ENCODE measurements at places on chromosomes 5 and 9.
A peak's percentile ranks its signal among the peaks of the same experiment; 100 is the strongest.

GRCh38 chr5:54087436-54087835 is 222.9 kb downstream of the ARL15 start:
- peak; percentile 13 for DNase-seq

GRCh38 chr9:124248066-124248465 is 9.7 kb upstream of the NEK6 start:
- peak; percentile 15 for DNase-seq

GRCh38 chr5:147576646-147577535 is 67.0 kb upstream of the DPYSL3 start:
- DNase-seq, result peak; percentile 63

GRCh38 chr9:105127863-105128220 is 116.6 kb upstream of the SLC44A1 start:
- peak; percentile 54 for DNase-seq

DNA sequence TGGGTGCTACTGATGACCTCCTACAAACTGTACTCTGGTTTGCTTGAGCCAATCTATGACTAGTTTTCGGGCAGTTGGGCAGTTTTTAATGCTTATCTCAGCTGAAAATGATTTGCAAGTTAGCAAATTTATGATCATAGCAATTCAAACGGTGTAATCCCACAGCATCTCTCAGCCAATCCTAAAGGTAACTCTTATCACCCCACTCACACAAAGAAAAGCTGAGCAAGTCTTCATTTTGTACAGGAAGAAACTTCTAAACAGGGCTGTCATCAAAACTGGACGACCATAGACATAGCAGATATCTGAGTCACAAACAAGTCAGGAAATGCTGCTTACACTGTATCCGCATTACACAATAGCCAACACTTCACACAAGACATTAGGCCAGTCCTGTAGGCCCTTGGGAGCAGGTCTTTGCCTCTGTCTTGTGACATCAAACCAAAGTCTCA is 2.6 kb upstream of the ENC1 start:
- peak; percentile 71 for DNase-seq

- no peak for DNase-seq
Observed at GRCh38 chr9:134720136-134720753, 78.6 kb downstream of the COL5A1 start.

DNA sequence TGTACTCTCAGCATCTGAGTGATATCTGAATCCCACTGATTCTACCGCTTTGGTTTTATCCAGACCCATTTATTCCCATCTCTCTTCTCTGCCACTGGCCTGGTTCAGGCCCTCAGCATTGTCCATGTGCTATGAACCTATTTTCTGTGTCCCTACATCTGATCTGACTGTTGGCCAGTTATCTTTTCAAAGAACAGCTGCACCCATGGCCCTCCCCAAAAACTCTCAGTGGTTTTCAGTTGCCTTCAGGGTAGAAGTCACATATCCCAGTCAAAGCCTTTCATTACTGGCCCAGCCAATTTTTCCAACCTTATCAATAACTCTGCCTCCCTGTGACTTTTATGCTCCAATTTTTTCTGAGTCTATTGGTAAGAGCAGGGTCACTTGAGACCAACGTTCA is 297.0 kb downstream of the TRIM32 start:
- no peak for DNase-seq

DNA sequence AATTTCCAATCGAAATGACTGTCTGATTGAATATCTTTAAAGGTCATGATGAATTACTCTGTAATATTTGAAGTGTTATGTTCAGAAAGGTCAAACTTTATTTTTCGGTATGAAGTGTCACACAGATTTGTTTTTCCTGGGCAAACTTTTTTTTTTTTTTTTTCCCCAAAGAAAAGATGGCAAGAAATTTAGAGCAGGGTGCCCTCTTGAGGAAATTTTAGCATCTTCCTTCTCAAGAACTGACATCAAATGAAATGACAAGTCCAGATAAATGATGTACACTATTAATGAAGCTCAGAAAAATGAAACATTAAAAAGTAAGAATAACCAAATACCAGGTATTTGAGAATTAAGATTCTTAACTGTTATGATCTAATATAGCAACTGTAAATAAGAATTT is 123.6 kb downstream of the INVS start:
- DNase-seq, result peak; percentile 13

- no peak for DNase-seq
Observed at GRCh38 chr5:7589800-7590199, 193.9 kb downstream of the ADCY2 start.

DNA sequence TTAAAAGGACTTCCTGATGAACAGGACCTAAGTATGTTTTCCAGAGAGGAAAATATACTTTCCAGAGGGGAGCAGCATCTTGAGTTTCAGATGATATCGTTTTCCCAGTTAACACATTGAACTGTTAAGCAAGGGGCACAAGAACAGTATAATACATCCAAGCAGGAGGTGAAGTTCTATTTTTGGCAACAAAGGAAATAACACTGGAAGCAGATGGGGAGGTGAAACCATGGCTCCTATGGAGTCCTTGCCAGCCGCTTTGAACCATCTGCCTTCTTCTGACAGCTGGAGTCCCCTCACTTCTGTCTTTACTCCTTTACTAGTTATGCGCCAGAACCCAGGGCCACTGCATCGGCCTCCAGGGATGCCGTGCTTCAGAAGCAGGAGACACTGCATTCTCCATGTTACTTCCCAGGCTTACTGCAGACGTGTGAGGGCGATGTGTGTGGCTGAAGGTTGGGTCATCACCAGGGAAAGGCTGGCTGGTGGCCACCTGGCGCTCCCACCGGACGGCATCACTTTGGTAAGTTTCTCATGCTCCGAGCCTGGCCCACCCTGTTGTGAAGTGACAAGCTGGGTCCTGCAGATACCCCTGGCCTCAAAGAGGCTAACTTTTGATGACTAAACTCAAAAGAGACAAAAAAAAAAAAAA is 77.8 kb downstream of the TTLL11 start:
- no peak for DNase-seq

- DNase-seq, result peak; percentile 6
Observed at GRCh38 chr5:1975898-1976765, 93.4 kb upstream of the IRX4 start.

GRCh38 chr5:153802050-153802821 is 236.5 kb downstream of the FAM114A2 start:
- DNase-seq, result no peak

DNA sequence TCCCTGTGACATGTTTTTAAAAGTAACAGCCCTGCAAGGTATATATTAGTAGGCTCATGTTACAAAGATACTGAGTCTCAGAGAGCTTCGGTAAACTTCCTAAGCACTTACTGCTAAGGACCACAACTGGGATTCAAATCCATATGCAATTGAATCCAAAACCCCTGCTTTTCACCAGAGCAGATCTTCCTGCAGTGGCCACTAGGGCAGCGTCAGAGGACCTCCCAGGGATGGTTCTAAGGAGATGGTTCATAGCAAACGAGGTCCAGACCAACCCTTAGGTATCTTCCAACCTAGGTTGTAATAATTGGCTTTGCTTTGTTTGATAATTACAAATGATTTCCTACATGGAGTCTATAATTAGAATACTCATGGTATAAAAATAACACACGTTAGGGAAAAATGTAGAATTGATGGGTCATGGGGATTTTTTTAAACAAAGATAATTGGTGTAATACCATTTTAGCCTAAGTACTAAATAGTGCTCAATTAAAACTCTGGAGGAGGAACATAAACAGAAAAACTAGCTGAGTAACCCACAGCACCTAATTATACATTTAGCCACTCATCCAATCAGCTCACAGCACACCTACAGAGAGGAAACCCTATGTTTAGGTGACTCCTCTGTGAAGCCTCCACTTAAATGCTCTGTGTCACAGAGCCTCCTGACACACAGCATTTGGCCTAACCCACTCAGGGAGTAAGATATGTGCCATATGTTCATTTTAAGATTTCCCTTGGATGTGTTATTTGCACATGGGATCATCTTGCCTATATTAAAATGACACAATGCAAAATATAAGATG is 10.0 kb upstream of the CAST start:
- no peak for DNase-seq

DNA sequence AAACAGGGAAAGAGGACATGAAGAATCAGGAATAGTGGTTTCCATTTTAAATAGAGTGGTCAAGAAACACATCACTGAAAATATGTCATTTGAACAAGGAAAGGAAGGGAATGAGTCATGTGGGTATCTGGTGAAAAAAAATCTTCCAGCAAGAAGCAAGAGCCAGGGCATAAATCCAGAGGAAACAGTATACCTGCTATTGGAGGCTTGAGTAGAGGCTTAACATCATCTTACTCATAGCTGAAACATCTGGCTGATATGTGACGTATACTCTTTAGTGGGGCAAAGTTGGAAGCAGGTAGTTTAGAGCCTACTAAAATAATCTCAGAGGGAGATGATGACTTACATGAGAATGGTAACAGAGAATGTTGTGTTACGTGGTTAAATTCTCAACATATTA is 517.2 kb downstream of the CAAP1 start:
- peak; percentile 46 for DNase-seq

DNA sequence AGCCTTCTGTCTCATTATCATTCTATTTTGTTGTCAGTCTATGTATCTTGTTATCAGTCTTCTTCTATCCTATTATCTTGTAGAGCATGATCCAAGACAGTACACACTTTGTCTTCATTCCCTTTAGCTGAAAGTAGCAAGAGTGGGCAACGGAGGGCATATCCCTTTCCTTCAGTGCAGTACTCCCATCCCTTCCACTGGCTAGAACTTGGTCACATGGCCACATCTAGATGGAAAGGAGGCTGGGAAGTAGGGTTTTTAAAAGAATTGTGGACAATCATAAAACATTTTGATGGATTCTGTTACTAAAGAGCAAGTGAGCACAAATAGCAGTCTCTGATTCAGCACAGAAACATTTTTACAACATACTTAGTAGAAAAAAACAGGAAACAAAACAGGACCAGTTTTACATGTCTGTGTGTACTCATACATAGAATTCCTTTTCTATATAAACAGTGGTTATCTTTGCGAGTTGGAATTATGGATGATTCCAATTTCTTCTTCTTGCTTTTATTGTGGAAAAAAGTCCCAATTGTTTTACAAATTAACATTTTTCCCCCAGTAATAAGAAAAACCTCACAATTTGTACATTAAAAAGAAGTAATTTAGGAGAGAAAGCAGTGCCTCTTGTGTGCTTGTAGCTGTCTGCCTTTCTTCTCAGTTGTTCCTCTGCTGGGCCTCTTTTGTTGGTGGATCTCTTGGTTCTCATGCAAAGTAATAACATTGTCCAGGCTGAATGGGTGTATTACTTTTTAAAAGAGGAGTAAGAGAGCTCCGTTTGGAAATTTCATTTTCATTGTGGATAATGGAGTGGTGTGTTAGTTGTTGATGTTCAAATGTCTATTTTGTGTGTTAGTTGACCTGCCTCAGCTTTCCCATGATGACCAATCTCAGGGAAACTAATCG is 410.9 kb upstream of the TRPC7 start:
- DNase-seq, result no peak

GRCh38 chr5:138700581-138701362 is 52.5 kb upstream of the CTNNA1 start:
- no peak for DNase-seq

GRCh38 chr5:151683986-151684588 is 2.6 kb downstream of the SPARC start:
- DNase-seq, result no peak

DNA sequence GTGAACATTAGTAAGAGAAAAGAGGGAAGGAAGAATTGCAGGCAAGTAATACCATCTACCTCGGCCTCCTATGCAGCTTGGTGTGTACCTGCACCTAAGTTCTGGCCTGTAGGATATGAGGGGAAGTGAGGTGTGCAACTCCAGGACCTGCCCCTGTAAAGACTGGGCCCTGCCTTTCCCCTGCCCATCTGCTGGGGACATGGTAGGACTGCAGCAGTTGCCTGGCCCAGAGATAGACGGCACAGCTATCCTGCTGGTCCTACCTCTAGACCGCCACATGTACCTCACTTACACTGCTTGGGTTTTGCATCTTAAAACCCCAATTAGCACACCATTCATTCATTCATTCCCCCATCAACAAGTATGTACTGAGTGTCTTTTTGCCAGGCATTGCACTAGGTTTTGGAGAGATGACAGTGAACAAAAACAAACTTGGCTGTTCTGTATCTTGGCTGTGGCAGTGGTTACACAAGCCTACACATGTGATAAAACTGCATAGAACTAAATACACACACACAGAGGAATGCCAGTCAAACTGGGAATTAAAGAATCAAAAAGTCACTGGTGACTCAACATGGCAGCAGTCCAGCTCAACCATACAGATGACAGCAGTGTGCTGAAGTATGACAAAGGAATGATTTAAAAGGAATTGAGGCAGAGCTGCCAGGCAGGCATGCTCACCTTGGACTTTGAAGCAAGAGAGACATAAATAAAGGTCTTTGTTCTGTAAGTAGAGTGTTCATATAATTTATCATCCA is 23.3 kb upstream of the MGAT1 start:
- DNase-seq, result peak; percentile 64

GRCh38 chr5:79702606-79703380 is 13.2 kb downstream of the CMYA5 start:
- DNase-seq, result peak; percentile 14

DNA sequence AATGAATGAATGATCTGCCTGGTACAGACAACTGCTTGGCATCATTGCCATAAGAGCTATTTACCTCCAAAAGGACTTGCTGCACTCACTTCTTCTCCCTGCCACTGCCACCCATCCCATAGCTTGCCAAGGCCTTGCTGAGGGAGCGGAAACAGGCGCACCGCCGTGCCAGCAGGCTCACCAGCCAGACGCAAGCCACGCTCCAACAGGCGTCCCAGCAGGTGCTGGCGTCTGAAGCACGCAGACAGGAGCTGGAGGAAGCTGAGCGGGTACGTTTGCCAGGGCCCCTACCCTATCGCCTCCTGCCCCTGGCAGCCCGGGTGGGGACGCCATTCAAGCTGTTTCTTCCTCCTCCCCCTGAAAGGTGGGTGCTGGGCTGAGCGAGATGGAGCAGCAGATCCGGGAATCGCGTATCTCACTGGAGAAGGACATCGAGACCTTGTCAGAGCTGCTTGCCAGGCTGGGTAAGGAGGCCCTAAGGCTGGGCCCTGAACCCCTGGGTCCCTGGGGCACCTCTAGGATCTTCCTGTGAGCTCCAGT is 8.9 kb upstream of the AIF1L start:
- DNase-seq, result no peak

DNA sequence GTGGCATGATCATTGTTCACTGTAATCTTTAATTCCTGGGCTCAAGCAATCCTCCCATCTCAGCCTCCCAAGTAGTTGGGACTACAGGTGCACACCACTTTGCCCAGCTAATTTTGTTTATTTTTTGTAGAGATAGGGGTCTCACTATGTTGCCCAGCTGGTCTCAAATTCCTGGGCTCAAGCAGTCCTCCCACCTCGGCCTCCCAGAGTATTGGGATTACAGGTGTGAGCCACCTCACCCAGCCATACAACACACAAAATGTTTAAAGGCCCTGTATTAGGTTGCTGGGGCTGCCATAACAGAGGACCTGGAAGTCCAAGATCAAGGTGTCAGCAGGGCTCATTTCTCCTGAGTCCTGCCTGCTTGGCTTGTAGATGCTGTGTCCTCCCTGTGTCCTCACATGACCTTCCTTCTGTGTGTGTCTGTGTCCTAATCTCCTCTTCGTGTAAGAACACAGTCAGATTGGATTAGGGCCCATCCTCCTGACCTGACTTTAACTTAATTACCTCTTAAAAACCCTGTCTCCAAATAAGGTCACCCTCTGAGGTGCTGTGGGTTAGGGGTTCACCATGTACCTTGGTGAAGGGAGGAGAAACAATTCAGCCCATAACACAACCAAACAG is 5.4 kb downstream of the UBE2QL1 start:
- DNase-seq, result no peak
